ENCODE measurements at places on chromosomes 11 and 22.
A peak's percentile ranks its signal among the peaks of the same experiment; 100 is the strongest.

- no peak for DNase-seq
Measured at GRCh38 chr11:73869332-73869949, 7.2 kb downstream of the COA4 start.

DNA sequence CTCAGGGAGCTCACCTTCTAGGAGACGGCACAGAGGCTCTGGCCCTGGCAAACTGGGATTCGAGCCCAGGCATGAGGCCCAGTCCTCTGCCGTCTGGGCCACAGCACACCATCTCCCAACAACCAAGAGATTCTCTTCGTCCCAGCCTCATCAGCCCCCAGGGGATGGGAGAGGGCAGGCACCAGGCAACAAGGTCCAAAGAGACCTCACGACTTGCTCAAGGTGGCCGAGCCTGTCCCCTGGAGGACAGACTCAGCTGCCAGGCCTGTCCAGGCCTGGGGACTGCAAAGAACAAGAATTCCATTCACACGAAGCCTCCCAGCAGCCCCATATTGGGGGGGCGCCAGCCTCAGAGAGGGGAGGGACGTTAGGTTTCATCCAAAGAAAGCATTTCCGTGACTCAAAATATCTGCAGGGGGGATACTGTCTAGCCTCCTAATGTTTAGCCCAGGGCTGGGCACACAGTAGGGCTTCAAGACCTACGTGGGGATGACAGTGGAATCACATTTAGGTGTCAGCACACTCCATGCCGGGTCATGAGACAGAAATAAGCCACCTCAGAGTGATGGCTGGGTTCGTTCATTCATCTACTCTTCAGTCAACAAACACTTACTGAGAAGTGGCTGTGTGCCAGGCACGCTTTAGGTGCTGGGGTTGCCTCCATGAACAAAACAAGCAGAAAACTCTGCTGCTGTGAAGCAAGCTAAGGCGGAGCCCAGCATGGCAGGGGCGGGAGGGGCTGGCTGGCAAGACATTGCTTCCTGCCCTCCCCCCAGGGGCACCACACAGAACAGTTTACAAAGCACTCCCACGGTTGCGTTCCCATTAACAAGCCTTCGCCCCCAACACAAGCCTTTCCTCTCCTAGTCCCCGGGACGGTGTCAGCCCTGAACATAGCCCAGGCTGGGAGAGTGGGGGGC lies 1.2 kb downstream of the CARNS1 start:
- no peak for DNase-seq

DNA sequence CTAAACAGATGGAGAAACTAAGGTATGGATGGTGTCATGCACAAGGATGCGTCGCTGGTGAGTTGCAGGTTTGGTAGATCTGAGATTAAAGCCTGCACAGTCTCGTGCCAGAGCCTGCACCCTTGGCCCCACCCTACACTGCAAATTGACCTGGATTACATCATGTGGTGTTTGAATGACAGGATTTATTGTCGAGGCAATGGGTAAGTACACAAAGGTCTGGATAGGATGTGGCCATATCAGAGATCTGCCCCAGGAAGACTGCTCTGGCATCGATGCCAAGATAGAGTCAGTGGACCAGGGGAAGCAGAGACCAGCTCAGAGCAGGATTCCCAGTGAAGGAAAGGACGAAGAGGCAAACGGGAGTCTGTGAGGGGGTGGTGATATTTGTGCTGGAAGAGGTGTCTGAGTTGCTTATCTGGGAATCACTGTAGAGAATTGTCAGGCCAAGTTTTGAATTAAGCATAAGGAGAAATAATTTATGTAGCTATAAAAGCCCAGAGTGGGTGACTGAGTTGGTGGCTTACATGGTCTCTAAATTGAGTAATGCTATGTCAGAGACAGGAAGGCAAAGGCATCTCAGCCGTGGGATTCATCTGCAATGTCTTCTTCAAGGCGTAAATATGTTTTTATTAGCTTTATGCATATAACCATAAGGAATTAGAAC lies 499.6 kb upstream of the B3GAT1 start:
- DNase-seq: no peak

DNA sequence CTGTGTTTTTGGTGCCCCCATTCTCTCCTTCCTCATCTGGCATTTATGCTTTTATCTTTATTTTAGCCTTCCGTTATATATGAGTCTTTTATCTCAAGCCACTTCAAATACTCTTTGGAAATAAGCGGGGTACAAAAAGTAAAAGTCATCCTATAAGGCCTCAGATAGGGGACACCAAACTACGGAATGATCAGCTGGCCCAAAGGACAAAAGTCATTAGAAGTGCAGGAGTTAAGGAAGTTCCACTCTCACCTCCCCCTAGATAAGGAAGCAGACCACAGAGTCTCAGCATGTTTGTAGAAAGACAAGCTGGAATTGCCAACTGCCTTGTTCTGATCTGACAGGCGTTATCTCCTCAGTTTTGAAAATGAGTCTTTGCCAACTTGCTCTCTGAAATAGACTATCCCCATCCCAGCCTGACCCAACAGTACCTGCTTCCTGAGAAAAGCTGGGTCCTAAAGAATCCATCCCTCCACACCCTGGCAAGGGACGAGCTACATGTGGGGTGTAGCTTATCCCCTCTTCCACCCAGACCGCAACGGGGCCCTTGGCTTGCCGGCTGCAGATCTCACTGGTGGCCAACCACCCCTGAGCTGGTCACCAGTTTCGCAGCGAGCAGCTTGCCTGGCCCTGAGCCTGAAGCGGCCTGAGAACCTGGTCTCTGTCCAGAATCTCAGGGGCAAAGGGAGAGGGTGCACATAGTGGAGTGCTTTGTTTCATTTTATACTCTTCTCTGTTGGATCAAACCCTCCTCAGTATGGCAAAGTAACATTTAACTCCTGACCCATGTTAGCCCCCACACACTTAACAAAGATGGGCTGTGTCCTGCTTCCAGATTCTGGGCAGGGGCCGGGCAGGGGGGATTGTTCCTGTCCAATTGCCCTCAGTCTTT lies 13.8 kb downstream of the FADS2 start:
- DNase-seq: no peak

GRCh38 chr22:44057401-44057987 lies 33.4 kb downstream of the PARVB start:
- DNase-seq: peak; percentile 90

DNA sequence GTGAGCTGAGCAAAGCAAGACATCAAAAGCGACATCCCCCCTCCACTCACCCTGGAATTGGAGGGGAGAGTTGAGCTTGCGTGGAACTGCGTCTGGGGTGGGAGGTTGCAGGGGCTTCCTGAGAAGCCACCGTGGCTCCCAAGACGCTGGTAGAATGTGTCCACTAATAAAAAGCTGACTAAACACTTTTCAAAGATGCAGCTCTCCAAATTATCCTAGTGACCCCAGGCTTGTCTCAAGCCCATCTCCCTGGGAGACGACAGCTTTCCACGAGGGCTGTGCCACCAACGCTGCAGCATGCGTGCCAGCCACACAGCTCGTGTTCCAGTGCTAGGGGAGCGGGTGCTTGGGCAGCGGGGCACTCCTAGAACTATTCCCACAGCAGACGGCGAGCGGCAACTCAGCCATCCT lies 6.3 kb upstream of the GAL start:
- DNase-seq: no peak

GRCh38 chr11:35245786-35246185 lies 106.8 kb downstream of the CD44 start:
- DNase-seq: no peak

GRCh38 chr11:28701760-28702449 lies 593.7 kb downstream of the METTL15 start:
- no peak for DNase-seq

DNA sequence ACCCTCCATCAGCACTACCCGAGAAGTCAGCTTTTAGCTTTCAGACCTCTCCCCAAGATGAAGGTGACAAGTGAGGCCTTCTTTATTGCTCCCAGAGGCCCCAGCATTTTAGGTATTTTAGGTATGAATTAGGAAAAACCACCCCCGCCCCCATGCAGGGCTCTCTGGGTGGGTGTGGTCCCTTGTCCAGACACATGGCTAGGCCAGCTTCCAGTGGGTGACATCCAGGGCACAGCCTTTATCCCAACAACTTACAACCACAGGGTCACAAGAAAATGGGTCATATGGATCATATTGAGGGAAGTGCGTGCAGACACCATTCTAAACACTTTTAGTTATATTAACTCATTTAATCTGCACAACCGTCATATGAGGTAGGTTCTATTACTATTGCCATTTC lies 42.1 kb downstream of the RIBC2 start:
- DNase-seq: no peak

GRCh38 chr11:116420030-116420429 lies 352.8 kb downstream of the BUD13 start:
- DNase-seq: no peak

GRCh38 chr11:113578715-113579250 lies 103.6 kb upstream of the DRD2 start:
- DNase-seq: no peak

GRCh38 chr11:72602250-72602904 lies 71.8 kb downstream of the PDE2A start:
- DNase-seq: no peak

All from ovary (tissue), 10 donors.